ENCODE measurements at places on chromosomes 1 and 21. TPM values are rescaled to one million over a fixed set of nuclear protein-coding genes. Genes with fewer than 3 reads are reported as not detected.

The TAS1R1 gene
- not detected for total RNA-seq

The MYBPHL gene
- not detected for total RNA-seq

The PROK1 gene
- total RNA-seq, result not detected

The SCP2 gene
- total RNA-seq, result 114 TPM

The UMODL1 gene
- total RNA-seq, result 0.07 TPM

The LAD1 gene
- 155 TPM for total RNA-seq

The ITSN1 gene
- 22.2 TPM for total RNA-seq

The ADAM30 gene
- total RNA-seq, result not detected

The PLA2G2C gene
- total RNA-seq, result not detected

The OR2T33 gene
- not detected for total RNA-seq

The SHCBP1L gene
- not detected for total RNA-seq

The HSD3B1 gene
- total RNA-seq, result not detected

The ETV3L gene
- total RNA-seq, result not detected

The SYCP1 gene
- not detected for total RNA-seq

The LCE1A gene
- not detected for total RNA-seq

The SEC16B gene
- 1.4 TPM for total RNA-seq

The CRNN gene
- 24.6 TPM for total RNA-seq

The RBM11 gene
- total RNA-seq, result 0.34 TPM

The F11R gene
- 292 TPM for total RNA-seq

The PFKFB2 gene
- total RNA-seq, result 35.8 TPM

The TCHHL1 gene
- not detected for total RNA-seq

The BTG3 gene
- 59.5 TPM for total RNA-seq

The HSPA6 gene
- 1.0 TPM for total RNA-seq

All from nasal cavity respiratory epithelium epithelial cell of viscerocranial mucosa (primary cell).